ENCODE measurements at places on chromosomes 6 and 20.

DNA sequence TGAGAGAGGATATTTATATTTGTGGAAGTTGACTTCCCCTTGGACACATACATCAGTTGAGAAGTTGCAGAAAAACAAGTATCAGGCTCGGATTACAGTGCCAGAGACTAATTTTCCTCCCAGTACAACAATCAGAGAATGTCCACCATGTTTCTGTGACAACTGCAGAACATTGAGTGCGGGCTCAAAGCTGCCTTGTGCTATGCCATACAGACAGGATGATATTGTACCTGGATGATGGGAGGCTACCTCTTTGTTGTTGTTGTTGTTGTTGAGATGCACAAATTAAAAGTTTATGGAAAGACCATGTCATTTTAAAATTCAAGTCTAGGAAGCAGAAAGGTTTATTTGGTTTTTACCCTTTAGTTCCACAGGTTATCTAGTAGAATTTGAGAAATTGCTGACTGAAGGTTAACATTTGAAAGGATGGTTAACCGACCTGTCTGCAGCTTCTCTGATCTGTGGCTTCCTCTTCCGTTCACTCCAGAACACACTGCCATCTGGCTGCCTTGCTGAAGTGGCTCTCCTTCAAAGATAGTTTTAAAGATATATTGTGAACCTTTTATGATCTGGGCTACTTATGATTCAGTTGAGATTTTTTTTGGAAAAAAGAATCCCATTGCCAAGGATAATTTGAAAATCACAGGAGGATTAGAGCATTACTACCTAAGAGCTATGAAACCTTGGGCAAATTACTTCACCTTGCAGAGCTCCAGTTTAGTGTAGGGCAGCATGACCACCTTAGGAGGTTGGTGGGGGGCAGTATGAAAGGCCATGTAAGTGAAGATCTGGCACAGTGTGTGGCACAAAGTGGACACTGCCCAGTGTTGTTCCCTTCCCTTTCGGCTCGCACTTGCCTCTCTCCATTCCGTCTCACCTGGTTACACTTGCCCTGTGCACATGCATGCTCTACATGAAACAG is 15.9 kb downstream of the TMEM200A start:
- DNase-seq, result no peak

DNA sequence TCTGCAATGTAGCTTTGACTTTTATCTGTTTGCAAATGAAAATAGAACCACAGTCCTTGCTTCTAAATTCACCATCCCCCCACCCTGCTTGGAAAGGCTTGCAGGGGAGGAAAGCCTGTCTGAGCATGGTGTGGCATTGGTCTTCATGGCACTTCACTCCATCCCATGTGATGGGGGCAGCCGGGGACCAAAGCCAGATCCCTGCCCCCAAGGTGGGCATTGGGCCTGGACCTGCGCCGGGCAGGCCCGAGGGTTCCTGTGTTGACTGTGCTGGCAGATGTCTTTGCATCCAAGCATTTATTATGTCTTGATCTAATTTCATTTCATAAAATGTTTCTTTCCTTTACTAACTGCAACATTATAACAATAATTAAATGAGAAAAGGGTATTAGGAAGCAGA is 120.0 kb downstream of the SYNDIG1 start:
- DNase-seq, result no peak

DNA sequence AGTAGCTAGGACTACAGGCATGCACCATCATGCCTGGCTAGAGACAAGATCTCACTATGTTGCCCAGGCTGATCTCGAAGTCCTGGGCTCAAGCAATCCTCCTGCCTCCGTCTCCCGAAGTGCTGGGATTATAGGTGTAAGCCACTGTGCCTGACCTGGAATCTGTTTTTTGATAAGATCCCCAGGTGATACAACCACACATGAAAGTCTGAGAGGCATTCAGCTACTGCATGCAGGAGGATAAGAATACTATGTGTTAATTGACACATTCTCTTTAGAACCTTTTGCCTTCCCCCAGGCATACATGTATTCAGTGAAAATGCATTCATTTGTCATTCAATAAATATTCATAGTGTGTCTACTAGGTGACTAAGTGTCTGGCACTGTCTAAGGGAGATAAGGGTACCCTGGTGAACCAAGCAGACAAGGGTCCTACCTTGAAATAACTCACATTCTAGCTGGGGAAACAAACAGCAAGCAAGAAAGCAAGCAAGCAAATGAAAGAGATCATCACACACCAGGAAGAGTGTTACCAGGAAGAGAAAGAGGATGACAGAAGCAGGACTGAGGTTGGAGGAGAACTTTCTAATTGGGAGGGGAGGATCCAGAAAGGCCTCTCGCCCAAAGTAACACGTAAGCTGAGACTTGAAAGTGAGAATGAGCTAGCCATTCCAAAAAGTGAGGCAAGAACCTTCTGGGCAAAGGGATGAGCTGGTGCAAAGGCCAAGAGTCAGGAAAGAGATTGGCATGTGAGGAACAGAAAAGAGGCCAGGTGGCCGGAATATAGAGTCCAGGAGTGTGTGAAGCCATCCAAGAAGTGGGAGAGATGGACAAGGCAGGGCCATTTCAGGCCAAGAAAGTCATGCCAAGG is 6.5 kb downstream of the GFOD1 start:
- DNase-seq, result no peak

DNA sequence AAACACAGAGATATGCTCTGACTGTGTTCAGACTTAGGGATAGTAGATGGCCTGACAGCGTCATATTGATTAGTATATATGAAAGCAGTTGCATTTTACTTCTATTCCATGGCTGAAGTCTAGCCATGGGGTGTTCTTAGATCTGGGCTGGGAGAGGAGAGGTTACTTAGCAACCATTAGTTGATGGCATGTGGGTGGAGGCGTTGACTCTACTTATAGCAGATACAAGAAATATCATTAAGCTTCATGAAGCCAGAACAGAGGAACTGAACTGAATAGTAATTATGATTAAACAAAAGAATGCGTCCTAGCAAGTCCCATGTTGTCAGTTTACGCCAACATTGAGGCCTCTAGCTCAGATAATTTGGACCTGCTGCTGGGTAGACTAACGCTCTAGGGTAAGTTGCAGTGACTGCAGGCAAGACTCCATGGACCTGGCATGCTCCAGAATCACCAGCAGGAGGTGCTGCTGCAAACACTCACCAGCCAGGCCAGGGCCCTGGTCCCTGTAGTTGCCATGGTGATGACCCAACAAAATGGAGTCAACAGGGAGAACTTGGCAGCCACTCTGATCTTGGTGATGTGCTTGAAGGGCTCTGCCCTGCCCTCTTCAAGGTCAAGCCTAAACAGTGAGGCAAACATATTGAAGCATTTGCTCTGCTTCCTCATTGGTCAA is 477.3 kb downstream of the PREX1 start:
- peak; percentile 8 for DNase-seq

DNA sequence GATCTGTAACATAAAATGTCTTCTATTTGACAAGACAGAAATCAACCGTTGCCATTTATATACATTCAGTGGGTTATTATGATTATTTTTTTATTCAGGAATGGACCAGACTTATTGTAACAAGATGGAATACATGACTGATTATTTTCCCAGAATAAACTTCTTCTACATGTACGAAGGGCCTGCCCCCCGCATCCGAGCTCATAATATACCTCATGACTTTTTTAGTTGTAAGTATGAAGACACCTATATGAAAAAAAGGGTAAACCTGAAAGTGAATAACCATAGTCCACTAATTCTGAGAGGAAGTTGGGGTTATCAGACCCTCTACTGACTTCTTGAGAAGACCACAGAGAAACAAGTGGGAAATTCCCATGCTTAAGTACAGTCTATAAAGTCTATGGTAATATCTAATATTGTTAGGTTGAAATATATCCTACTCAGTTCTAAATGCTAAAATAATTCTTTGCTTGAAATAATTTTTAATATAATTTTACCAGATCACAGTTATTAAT is 15.9 kb downstream of the OR2A4 start:
- DNase-seq, result no peak

GRCh38 chr6:56790414-56790813 is 147.7 kb upstream of the DST start:
- no peak for DNase-seq

DNA sequence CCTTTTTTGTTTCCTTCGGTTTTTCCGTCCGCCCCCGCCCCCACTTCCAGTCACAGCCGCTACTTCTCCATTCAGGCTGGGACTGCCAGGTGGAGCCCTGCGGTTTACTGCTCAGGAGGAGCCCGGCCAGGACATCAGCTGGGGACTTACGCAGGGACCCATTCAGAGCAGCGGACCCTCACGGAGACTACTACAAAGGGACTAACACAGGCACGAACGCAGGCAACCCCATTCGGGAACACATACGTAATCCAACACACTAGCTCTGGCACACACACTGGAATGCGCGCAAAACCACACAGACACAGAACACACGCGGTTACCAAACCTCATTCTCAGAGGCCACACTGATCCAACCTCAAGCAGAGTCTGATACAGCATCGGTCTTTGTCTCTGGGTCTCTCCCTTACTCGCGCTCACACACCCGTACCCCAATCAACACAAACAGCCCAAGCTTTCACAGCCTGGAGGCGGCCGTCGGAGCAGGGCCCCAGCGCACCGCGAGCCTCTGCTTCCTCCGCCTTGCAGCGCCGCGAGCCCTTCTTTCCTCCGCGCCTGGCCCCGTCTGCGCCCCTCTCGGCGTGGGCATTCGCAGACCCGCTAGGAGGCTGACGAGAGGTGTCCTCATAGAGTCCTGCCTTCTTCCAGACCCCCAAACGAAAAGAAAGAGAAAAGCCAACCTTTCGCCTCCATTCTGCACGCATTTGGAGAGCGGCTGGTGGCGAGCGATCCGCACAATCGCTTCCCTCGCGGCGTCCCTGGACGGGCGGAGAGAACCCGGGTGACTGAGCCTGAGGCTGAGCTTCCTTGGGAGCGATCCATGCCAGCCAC is 1.1 kb upstream of the SLC32A1 start:
- DNase-seq, result no peak

- DNase-seq, result no peak
Measured at GRCh38 chr20:24938498-24938897, 10.6 kb upstream of the CST7 start.

GRCh38 chr6:132934496-132934895 is 120.1 kb downstream of the RPS12 start:
- no peak for DNase-seq

GRCh38 chr6:108762394-108762793 is 85.8 kb upstream of the ARMC2 start:
- no peak for DNase-seq

GRCh38 chr6:56378507-56378906 is 131.1 kb upstream of the COL21A1 start:
- no peak for DNase-seq

DNA sequence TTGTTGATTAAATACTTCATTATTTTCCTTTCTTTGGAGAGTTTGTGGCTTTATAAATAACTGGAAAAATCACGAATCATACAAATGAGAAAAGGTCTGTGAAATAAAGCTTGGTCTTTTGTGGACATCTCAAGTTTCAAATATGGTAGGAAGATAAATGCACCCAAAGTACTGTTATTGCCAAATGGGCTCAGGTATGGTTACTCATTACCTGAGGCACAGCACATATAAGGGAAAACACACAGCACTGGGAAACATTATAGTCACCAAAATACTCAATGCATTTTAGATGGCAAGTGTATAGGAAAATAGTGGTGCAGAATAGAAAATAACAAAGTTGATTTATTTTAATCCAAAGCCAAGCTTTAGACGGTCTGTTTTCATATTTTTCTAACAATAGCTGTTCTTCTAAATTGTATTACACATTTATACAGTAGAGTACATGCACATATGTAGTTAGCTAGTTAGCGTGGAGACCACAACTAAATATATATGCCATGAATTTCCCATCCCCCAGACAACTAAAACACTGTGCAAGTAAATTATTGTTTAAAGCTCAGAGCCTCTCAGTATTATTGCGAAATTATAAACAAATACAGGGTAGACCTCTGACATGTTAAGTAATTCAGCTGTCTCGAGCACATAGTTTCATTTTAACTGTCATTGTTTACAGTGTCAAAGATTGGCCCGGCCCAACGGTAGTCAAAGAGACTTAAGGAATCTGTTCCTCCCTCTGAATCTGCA is 336.0 kb downstream of the SYNE1 start:
- no peak for DNase-seq

- DNase-seq, result no peak
Measured at GRCh38 chr6:160519603-160520042, 144.5 kb downstream of the LPA start.

DNA sequence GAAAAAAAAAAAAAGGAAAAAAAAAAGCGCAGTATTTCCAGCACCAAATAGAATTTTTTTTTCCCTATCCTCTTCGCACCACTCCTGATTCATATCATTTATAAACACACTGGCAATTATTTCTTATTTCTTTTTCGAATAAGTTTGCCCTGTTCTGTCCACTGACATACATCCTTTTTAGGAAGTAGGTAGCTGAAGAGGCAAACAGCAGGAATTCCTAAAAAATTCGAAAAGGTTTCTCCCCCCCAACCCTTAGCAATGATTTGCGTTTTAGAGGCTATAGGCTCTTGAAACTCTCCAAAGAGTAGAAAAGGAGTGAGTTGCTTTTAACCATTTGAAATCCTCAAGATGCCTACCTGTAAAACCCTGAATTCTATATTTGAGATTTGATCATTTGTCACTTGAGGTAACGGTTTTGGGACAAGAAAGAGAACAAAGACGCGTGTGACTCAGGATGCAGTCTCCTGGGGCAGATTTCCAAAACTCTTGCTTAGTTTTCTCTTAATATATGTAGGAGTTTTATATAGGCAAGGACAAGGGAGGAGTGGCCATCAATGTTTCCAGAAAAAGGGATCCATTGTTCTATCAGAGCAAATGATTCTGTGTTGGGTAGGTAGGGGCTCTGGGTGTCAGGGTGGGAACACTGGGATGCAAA is 531 bp upstream of the CCN2 start:
- no peak for DNase-seq

DNA sequence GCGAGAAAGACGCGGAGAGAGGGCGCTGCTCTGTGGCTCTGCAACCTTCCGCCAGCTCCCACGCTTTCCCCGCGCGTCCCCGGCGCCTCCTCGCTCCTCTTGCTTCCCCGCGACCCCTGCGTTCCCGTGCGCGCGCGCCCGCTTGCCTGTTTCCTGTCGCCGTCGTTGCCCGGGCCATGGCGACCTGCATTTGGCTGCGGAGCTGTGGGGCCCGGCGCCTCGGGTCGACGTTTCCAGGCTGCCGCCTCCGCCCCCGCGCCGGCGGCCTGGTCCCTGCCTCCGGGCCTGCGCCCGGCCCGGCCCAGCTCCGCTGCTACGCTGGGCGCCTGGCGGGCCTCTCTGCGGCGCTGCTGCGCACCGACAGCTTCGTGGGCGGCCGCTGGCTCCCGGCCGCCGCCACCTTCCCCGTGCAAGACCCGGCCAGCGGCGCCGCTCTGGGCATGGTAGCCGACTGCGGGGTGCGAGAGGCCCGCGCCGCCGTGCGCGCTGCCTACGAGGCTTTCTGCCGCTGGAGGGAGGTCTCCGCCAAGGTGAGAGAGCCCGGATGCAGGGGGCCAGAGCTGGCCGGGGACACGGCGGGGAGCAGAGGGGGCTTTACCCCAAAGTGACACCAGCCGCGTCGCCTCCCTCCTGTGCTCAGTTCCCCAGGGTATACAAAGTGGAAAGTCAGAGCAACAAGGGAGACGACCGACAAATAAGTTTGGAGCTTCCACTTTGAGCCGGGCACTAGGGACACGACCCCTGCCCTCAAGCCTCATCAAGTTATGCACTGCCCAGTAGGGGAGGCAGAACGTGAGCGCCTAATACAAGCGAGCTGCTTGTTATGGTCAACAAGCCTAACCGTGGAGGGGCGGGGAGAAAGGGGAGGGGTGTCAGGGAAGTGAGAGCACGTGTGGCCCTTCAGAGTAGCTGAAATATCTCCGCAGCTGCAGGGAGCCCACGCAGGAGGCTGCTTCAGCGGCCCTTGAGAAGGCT is at the start of gene ALDH5A1:
Gene ALDH5A1, plus strand, starts transcription at position 149 of the 975 bp plus-strand sequence. Its CDS starts 28 bp downstream, at position 177.
- DNase-seq, result peak; percentile 62

GRCh38 chr6:12297363-12298016 is 7.3 kb downstream of the EDN1 start:
- DNase-seq, result no peak

- no peak for DNase-seq
Measured at GRCh38 chr20:16701296-16701695, 28.5 kb upstream of the SNRPB2 start.
